ENCODE measurements at places on chromosomes 11 and 22.

GRCh38 chr11:111101881-111102280, 143.6 kb upstream of the POU2AF2 start:
- no peak for DNase-seq

DNA sequence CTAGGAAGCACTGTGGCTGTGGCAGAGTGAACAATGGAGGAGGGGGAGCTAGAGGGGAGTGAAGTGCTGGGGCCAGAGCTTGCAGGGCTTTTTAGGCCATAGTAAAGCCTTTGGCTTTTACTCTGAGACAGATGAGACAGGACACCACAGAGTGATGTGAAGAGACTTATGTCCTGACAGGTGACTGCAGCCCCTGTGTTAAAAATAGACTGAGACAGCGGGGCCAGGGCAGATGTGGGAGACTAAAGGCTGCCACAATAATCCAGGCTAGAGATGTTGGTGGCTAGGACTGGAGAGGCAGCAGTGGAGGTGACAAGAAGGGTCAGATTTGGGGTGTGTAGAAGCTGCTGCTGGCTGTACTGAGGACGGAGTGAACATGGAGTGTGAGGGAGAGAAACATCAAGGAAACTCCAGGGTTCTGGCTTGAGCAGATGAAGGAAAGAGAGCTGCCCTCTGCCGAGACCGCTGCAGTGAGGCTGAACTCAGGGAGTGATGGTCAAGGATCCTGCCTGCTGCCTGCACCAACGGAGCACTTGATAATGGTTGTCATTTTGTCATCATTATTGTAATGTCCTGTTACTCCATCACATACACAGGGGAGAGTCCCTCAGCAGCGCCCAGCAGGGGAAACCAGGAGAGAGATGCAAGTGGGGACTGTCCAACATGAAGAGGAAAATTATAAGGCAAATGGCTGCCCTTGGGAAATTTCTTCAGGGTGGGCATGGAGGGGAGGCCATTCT, 27.4 kb downstream of the SLC43A1 start:
- DNase-seq: no peak

- DNase-seq: peak; percentile 29
These were observed 1.8 kb upstream of the PACS1 start for GRCh38 chr11:66068154-66068821.

GRCh38 chr22:45211435-45211834, 29.3 kb downstream of the KIAA0930 start:
- no peak for DNase-seq

GRCh38 chr11:124329787-124330478, 9.9 kb upstream of the OR8D2 start:
- no peak for DNase-seq

DNA sequence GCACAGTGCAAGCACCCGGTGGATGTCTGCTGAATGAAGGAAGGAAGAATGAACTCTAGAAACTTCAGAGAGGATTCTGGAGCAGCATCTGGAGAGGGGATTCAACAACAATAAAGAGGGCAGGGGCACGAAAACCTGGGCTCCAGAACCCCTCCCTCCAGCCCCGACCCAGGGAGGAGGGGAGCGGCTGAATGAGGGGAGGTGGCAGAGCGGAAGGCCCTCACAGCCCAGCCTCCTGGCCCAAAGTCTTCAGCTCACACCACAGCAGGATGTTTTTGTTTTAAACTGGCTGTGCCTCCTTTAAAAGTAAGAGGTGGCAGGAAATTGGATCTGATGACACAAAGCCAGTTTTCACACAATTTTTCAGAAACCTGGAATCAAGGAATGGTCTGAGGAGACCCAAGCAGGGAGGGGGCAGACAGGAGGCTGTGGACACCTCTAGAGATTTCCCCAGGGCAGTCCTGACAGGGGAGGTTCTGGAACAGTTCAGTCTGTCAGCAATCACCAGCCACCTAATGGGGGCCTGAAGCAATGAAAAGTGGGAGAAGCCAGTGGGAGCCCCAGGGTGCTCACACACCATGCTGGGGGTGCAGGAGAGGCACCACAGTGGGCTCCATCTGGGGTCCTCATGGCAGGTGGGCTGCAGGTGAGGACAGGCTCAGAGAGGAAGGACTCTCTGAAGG, 44.4 kb upstream of the TCF20 start:
- no peak for DNase-seq

GRCh38 chr11:119350302-119350701, 3.8 kb upstream of the MFRP start:
- DNase-seq: no peak

- no peak for DNase-seq
These were observed 480 bp upstream of the MTMR2 start for GRCh38 chr11:95924414-95924760.

GRCh38 chr11:7484131-7484530, 1.2 kb upstream of the OLFML1 start:
- DNase-seq: no peak

GRCh38 chr11:129312730-129313503, 62.7 kb upstream of the BARX2 start:
- no peak for DNase-seq

DNA sequence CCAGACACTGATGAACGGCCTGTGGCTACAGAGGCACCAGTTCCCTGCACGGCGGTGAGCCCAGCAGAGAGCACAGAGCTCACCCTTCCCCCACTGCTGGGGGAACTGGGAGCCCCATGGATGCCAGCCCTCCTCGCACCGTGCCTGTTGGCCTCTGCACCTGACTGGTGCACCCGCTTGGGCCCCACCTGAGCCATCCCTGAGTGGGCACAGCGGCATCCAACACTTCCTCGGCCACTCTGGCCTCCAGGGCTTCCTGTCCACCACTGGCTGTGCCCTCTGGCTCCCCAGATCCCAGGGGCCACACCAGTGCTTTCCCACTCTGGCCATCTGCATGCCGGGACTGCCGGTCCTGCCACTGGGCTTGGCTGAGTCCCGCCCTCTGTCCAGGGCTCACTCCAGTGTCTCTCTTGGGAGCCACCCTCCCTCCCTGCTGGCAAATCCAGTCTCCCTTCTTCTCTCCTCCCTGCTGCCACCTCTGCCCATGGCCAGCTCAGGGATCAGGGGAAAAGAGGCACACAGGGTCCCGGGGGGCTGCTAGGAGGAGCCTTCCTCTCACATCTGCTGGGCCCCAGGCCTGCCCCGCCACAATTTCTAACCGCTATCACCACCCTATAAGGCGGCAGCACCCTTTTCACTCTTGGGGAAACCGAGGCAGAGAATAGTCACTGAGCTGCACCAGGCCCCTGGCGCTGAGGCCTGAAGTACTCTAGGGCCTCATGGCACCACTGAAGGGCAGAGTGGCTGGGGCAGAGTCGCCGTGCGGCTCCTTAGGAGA, 33.0 kb downstream of the GNB1L start:
- no peak for DNase-seq

GRCh38 chr22:39433476-39434242, 23.2 kb upstream of the MGAT3 start:
- DNase-seq: peak; percentile 78

GRCh38 chr11:78834886-78835285, 260.2 kb upstream of the NARS2 start:
- DNase-seq: no peak

- DNase-seq: no peak
These were observed 8.8 kb downstream of the DGCR2 start for GRCh38 chr22:19113429-19113828.

DNA sequence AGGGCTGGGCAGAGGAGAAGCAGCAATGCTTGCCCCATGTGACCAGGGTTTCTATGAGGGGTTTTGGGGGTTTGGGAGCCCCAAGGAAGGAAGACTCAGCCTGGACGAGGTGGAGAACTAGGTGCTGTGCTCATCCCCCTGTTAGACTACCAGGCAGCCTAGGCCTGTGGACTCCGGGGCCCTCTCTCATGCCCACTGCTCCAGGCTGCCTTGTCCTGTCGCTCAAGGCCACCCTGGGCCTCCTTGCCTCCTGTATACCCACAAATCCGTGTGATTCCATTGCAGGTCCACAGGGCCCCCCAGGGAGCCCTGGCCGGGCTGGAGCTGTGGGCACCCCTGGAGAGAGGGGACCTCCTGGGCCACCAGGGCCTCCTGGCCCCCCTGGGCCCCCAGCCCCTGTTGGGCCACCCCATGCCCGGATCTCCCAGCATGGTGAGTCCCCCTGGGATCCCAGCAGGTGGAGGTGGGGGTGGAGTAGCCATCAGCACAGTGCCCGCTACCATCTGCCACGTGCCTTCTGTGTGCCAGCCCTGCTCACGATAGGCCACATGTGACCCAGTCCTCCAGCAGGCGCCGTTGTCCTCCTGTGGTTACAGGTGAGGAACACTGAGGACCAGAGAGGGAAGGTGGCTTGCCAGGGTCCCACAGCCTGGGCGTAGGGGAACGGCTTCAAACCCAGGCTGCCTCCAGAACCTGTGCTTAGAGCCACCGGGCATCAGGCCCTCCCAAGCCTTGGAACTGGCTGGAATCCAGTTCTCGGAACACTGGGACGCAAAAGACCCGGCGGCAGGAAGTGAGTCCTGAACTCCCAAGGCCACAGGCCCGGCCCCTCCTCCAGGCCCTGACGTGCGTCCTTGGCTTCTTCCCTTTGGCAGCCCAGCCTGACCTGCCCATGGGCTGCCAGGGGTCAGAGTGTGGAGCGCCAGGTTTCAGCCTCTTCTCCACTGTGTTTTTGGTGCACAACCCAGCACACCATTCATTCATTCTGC, 26.6 kb downstream of the EMID1 start:
- no peak for DNase-seq

GRCh38 chr11:11036848-11037732, 179.2 kb upstream of the ZBED5 start:
- DNase-seq: no peak

DNA sequence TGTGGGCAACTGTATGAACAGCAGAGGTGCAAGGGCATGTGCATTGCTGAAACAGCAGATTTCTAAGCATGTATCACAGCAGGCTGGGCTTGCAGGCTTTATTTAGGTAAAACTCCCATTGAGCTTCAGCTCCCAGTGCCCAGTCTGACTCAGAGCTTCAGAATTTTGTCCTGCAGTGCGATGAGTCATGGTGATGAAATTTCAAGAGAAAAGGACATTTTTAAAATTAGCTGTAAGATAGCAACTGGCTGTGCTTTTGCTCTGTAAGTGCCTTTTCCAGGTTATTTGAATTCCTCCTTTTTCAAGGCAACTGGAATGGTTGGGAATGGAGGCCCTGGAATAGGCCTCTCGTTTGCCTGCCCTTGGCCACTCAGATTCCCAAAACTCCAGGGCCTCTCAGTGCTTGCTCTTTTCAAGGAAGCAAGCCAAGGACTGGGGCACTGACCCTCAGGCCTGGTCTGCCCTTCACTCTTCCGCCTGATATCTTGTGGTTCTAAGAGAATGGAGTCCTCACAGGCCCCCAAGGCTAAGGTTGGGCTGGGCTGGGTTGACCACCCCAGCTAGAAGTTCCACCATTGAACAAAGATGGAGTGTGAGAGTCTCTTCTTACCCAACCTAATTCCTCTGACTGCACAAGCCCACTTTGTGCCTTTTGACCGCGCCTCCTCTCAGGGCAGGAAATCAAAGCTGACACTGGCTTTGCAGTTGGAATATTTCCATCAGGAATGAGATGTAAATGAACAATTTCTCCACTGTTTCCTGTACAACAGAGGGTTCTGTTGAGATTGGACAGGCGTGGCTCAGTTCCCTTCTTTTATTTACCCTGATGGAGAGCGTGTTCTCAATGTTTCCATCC, 59.5 kb upstream of the PRSS23 start:
- no peak for DNase-seq

DNA sequence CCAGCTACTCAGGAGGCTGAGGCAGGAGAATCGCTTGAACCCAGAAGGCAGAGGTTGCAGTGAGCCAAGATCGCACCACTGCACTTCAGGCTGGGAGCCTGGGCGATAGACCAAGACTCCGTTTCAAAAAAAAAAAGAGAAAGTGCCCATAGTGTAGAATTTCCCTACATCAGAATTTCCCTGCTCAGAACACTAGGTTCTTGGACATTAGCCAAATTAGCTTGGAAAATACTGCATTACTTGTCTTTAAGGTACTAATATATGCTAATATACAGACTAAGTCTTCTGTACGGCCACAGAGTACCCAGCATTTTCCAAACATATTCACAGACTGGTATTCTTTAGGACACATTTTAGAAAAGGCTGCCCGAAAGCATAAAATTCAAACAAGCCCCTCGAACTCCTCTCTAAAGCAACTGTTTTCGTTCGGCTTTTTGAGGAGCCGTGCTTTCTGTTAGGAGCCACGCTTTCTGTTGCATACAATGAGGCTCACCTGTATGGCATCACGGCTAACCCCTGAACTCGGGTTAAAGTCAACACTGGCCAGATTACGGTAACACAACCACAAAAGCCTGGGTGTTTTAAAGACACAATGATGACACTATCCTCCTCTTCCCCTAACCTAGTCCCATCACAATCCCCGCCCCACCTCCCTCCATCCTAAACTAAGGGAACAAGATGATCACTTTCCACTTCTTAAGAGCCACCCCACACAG, 18.4 kb downstream of the TNKS1BP1 start:
- DNase-seq: no peak

GRCh38 chr22:32623943-32624342, 149.3 kb downstream of the FBXO7 start:
- no peak for DNase-seq

GRCh38 chr11:19632499-19632834, 80.2 kb upstream of the NAV2 start:
- DNase-seq: no peak

- DNase-seq: no peak
These were observed 563 bp upstream of the ENDOD1 start for GRCh38 chr11:95088946-95089619.

- no peak for DNase-seq
These were observed 1.7 kb downstream of the ZBTB16 start for GRCh38 chr11:114061048-114061680.

DNA sequence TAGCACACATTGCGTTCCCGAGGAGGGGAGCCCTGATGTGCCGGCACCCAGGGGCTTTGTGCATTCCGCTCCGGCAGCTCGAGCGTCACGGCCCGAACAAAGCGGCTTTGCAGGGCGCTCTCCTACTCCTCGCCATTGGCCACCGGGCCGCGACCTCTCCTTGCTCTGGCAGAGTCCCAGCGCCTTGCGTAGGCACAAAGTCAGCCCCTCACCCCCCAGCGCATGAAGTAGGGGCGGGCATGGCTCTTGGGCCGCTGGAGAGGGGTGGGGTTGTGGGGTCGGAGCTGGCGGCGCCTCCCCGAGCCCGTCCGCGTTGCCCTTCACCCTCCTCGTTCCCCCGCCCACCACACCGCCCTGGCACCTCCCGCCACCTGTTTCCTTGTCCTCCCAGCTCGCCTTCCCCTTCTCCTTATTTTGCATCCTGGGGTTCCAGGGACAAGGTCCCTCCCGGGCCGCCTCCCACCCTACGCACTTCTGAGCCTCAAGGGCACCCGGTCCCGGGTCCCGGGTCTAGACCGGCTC, 753 bp upstream of the PPARA start:
- DNase-seq: no peak

DNA sequence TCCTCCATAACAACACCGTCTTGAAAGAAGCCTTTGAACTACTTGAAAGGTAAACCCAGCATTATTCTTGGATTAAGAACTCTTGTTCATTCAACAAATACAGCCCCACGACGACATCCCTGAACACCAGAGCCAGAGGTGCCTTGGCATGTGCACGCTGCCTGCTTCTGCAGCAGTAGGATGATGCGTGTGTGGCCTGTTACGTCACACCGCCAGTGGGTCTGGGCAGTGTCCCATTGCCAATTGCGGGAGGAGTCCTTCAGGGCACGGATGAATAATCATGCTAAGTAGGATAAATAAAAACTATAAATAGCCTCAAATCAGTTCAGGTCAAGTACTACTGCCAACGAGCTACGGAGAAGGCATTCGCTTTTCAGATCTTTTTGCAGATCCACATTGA, 380.5 kb downstream of the SHANK2 start:
- no peak for DNase-seq
